ENCODE measurements at places on chromosomes 3 and 15.

DNA sequence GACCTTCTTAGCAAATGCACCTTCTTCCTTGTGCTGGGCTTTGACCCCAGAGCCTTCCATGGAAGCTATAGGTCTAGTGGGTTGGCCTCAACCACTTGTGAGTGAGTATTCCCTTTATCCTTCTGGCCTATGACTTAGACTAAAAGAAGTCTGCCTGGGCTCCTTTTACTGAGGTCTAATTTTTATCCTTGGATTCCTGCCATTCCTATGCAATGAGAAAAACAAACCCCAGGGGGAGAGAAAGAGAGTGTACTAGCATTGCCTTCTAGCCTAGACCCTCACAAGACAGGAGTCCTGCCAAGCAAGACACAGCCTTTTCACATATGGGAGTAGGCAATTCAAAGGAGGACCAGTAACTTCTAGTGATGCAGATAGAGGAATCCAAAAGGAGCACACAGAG, 155.4 kb downstream of the PPM1L start:
- DNase-seq = no peak

DNA sequence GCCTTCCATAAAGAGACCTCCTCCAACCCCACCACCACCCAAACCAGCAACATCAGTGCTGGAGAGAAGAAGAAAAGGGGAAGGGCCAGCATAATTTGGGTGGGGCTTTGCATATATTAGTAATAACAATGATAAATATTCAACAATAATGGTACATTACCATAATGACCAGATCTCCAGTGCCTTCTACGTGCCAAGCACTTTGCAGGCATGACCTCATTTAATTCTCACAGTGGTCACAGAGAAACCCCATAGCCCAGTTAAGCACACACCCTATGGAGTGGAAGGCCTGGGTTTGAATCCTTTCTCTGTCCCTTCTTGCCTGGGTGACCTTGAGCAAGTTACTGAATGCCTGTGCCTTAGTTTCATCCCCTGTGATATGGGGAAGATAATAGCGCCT, 49.2 kb downstream of the CORO2B start:
- DNase-seq = no peak

DNA sequence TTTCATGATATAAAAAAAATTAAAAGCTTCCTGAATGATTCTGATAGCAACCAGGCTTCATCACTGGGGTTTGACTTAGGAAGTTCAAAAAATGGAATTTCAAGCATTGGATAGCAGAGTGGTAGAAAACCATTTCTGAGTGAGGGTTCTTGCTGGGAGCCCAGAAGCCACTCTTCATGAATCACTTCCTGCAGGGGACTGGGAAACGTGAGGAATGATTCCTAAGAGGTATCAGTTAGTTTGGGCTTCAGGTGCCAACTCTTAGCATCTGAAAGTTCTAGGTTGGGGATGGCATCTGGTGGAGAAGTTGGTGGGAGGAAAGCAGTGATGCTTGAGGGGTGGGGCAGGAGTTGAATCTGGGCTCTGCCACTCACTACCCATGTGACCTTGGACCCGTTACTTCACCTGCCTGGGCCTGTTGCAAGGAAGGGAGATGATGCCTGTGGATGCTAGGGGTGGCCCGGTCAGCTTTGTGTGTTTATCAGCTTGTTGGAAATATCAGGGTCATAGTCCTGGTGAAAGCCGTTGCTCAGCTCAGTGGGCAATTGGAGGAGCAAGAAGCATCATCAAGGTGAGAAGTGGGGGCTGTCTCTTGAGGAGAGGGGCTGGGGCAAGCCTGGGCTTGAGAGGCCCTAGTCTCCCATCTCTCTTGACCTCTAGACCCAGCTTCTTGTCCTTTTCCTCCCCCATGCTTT, 37.0 kb upstream of the TNFAIP8L3 start:
- no peak for DNase-seq

DNA sequence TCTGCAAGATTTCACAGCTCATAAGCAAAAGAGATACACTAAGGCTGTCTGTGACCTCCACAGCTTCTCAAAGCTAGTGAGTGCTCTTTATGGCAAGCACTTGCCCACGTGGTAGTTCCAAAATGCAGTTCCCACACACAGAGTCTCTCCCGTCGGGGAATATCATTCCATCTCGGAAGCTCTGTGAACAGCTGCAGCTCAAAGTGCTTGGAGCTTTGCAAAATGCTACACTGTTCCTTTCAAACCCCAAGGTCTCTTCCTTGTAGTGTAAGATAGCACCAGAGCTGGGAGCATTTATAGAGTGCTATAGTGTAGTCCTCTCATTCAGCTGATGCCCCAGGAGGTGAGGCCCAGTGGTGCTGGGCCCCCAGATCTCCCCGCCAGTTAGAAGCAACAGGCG, 36.1 kb downstream of the ST6GAL1 start:
- no peak for DNase-seq

DNA sequence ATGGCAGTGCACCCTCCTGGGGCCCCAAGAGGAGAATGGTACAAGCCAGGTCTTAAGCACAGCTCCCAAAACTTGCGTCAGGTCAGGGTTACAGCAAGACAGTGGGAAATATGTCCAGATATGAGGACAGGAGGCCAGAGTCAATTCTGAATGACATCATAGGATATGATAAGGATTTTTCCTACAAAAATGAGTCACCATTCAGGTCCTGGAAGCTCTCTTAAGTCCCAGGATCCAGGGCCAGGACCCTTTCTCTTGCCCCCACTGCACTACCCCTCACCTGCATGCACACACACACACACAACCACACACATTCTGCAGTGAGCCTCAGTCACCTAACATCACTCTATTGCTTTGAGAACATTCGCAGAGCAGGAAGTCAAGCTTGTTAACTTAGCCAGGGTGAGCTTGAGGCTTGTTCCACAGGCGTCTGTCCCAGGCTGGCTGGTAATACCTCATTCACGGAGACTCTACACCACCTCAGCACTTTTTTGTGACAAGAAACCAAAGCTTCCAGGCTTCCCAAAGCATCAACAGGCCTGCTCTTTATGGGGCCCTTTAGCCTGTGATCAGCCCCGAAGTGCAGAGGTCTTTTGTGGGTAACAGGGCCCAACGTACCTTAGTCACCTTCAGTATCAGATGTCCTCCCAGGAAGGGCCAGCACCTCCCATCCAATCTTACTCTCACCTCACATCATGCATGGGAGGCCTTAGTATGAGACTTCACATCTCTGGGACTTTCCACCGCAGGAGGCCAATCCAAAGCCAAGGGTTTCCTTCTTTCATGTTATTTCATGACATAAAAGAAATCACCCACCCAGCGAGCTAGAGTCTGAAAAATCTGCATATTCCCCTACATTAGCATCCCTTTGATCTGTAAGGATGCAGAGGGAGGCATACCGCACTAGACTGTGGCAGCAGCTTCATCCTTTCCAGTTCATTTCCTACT, 74.0 kb upstream of the LIPC start:
- no peak for DNase-seq

DNA sequence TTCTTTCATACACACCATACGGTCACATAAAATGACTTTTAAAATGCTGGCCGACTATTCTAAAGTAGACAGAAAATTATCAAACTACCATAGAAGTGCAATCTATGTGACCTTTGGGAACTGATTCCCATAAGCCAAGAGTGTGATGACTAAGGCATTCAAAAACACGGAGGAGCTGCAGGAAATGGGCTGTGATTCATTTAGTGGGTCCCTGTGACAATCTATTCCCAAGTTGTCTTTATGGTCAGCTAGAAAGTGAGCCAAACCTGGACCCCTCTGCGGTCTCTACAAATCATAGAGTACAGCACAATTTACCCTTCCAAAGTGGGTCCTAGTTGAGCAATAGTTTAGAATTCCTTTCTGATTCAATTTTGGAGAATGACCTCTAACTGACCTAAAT, 251.5 kb upstream of the CBLB start:
- no peak for DNase-seq

GRCh38 chr15:73237910-73238309, 130.8 kb downstream of the HCN4 start:
- no peak for DNase-seq

DNA sequence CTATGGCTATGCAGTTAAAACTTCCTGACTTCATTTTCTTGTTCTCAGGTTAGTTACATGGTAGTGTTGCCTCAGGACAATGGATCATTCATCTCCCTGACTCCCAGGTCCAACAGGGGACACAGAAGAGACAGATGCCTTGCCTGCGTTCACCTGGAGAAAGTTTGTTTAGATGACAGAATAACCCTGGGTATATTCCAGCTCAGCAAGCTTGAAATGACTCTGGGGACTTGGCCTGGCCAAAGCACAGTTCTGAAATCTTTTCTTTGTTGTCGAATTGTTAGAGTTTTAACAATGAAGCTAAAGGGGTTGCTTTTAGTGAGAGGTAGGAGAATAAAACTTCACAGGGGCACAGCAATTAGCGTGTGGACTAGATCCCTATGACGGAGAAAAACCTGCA, 206.1 kb downstream of the PDZRN3 start:
- DNase-seq = no peak

GRCh38 chr3:42891042-42891441, 14.9 kb upstream of the ZNF662 start:
- no peak for DNase-seq

DNA sequence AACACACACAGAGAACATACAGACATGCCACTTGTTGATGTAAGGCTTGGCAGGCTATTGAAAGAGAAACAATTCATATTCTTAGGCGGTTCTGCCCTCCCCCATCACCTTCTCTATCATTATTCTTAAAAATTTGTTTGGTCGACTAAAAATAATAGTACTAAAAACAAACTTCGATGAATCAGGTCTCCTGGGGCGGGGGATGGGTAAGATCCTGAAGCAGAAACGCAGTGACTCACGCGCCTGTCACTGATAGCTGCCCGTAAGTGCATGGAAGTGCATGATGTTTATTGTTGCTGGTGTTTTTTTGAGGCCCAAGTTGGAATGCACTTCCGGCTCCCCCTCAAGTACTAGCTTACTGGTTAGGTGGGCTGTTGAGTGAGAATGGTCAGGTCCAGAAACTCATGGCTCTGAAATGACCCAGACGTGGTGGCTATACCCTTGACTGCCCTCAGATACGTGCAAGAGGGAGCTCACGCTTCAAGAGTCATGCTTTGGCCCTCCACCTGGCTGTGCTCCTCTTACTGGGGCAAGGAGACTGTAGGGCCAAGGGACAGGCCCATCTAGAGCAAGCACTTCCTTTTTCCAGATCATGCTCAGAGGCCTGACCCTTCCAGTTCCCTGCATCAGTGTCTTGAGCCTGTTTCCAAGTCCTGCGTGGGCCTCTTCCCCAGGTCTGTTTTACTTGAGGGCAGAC, 10.9 kb downstream of the SMAD3 start:
- DNase-seq = no peak

DNA sequence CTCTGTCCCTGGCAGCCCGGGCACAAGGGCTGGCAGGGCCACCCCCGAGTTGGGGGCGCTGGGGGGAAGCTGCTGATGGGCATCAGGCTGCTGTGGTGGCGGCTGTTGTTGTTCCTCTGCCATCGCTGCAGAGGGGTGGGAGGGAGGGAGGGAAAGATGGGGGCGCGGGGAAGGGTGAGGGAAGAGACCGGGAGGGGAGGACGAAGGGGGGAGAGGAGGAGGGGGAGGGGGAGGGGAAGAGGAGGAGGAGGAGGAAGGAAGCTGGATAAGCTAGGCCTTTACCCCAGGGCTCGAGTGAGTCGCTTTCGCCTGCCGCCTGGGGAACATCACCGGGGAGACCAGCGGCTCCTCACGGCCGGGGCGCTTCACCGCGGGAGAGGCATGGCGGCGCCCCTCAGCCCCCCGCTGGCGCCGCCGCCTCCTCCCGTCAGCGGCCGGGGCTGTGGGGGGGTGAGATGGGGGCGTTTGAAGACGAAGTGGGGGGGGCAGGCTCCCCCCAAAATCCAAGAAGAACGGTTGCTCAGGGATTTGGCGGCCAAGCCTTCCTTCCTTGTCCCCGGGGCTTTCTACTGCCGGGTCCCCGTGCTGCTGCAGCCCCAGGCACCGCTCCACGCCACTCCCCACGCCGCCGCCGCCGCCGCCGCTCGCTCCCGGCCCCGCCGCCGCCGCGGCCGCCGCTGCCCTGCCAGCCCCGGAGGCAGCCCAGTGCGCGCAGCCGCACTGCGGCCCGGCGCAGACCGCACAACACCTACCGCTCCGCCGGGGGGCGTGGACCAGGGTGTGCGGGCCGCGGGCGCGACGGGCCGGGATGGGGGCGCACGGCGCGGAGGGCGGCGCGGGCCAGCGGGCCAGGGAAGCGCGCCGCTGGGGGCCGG, at the start of gene RFX7:
Gene RFX7, minus strand, starts transcription at position 717 of the 875 bp plus-strand sequence. Its CDS starts 594 bp downstream, at position 123.
- DNase-seq = peak; percentile 56

DNA sequence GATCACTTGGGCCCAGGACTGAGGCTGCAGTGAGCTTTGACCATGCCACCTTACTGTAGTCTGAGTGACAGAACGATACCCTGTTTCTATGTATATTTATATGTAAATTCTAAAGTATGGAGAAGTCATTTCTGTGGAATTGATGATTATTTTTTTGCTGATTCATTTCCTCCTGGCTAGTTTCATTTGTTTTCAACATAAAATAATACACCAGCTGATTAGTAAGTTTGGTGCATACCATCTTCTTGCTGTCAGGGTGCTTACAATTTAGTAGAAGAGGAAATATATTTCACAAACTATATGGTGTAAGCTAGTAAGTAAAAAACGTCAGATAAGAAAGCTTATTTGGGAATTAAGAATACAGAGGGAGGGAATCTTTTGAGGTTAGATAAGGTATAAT, 36.0 kb downstream of the SLC25A26 start:
- no peak for DNase-seq

- DNase-seq = no peak
These were observed 174.2 kb upstream of the ATP11B start for GRCh38 chr3:182618981-182619591.

GRCh38 chr3:112739252-112739965, 98.5 kb upstream of the CCDC80 start:
- no peak for DNase-seq

GRCh38 chr15:32698773-32699390, 18.9 kb upstream of the GREM1 start:
- no peak for DNase-seq

GRCh38 chr15:58410353-58410752, 21.4 kb upstream of the LIPC start:
- DNase-seq = peak; percentile 79

GRCh38 chr3:172084871-172085556, 45.6 kb downstream of the FNDC3B start:
- no peak for DNase-seq

DNA sequence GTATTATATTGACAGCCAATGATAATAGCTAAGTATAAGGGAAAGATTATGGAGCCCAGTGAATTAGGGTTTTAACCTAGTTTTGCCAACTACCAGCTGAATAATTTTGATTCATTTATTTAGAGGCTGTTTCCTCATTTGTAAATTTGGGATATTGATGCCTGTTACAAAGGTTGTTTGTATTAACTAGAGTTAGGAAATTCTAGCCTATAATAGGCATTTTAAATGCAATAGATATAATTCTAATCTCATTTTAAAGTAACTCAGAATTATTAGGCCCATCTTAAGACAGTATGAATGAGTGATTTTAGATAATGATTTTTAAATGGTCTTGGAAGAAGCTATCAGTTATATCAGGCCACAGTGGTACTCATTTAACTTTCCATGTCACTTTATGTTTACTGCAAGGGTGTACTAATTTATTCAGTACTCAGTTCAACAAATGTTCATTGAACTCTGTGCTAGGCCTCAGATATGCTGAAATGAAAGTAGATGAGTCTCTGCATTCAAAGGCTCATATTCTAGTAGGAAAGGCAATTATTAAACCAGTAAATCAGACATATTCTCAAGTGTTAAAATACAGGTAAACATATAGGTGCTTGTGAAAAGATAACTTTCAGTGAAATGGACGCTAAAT, 200.8 kb downstream of the KLHL25 start:
- no peak for DNase-seq

GRCh38 chr3:71503525-71504249, 79.8 kb downstream of the FOXP1 start:
- no peak for DNase-seq

All from bone marrow (tissue), 2 donors.